Prostate gland (tissue), 2 donors: ENCODE measurements at places on chromosomes 16 and 17. TPM values are rescaled to one million over a fixed set of nuclear protein-coding genes. Genes with fewer than 3 reads are reported as not detected.

Gene C1QTNF8
- total RNA-seq = 0.34 TPM

Gene KCNJ16
- total RNA-seq = 1.3 TPM

Gene ANKS4B
- total RNA-seq = not detected

Gene NME1
- 75.1 TPM for total RNA-seq

Gene HASPIN
- 1.0 TPM for total RNA-seq

Gene MT4
- total RNA-seq = not detected

Gene MILR1
- total RNA-seq = 4.3 TPM

Gene SLC16A6
- total RNA-seq = 0.41 TPM

Gene NUPR1
- 107 TPM for total RNA-seq

Gene SULT1A4
- 7.5 TPM for total RNA-seq

Gene CACNA1H
- 32.5 TPM for total RNA-seq

Gene HBA1
- not detected for total RNA-seq

Gene MT1M
- 14.8 TPM for total RNA-seq

Gene SYT17
- total RNA-seq = 32.4 TPM

Gene EIF1
- total RNA-seq = 320 TPM

Gene HCRT
- total RNA-seq = not detected

Gene METTL22
- 56.6 TPM for total RNA-seq

Gene TNRC6C
- 15.5 TPM for total RNA-seq

Gene LPO
- total RNA-seq = not detected

Gene KRTAP9-8
- not detected for total RNA-seq

Gene COPS3
- 52.6 TPM for total RNA-seq

Gene ALOX12
- 0.27 TPM for total RNA-seq

Gene PABPN1L
- total RNA-seq = not detected

Gene P2RX5
- total RNA-seq = not detected

Gene ABI3
- 9.0 TPM for total RNA-seq

Gene NECAB2
- 2.8 TPM for total RNA-seq

Gene EPOP
- 11.0 TPM for total RNA-seq

Gene KCNJ18
- not detected for total RNA-seq

Gene NPIPA2
- 0.80 TPM for total RNA-seq

Gene GRB7
- 25.7 TPM for total RNA-seq

Gene SLC13A2
- total RNA-seq = 0.68 TPM

Gene GRAP
- 0.27 TPM for total RNA-seq

Gene MT2A
- 214 TPM for total RNA-seq

Gene TMEM235
- not detected for total RNA-seq

Gene CLEC3A
- total RNA-seq = 5.5 TPM

Gene PRPSAP1
- total RNA-seq = 115 TPM

Gene TPSG1
- not detected for total RNA-seq

Gene METRN
- total RNA-seq = 52.0 TPM
